ENCODE measurements at places on chromosomes 7 and 10.

DNA sequence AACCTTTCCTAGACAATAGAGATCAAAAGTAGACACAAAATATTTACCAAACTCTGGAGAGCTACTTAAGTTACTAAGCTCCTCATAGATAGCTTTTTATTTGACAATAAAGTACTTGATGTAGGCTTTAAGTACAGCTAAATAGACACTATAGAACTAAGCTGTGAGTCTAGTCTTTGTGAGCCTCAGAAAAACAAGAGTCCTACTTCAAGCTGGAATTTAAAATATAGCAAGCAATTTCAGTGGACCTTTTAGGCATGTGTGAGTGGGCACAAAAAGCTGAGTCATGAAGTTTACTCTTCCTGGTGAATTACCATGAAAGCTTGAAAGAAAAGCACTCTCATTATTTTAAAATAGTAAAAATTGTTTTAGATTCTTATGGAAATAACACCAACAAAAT, 76.1 kb downstream of the ADD3 start:
- no peak for DNase-seq

- no peak for DNase-seq
Observed at GRCh38 chr7:111147708-111148533, 57.0 kb downstream of the LRRN3 start.

- no peak for DNase-seq
Observed at GRCh38 chr7:150875791-150876190, 23.5 kb downstream of the AOC1 start.

DNA sequence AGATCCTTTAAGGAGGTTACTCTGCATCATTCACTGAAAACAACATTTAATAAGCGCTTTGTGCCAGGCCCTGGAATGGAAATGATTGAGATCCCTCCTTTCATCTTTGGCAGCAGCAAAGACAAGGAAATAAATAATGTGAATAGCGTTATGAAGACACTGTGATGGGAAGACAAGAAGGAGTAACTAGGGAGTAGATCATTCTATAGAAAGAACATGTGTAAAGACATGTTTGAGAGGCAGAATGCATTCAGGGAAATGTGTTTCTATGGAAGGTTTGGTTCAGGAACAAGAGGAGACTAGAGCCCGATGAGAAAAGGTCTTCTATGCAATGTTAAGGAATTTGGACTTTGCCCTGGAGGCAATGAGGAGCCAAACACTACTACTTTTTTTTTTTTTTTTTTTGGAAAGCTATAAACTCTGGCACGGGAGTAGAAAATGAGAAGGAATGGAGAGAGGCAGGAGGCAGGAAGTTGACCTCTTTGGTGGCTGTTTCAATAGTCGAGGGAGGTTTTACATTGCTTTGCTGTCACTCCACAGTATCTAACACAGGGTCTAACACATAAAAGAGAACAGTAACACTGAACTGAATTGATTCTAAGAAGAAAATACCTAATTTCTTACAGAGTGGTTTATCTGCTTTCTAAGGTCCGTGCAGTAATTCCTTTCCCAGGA, 44.9 kb downstream of the SMURF1 start:
- DNase-seq = no peak

DNA sequence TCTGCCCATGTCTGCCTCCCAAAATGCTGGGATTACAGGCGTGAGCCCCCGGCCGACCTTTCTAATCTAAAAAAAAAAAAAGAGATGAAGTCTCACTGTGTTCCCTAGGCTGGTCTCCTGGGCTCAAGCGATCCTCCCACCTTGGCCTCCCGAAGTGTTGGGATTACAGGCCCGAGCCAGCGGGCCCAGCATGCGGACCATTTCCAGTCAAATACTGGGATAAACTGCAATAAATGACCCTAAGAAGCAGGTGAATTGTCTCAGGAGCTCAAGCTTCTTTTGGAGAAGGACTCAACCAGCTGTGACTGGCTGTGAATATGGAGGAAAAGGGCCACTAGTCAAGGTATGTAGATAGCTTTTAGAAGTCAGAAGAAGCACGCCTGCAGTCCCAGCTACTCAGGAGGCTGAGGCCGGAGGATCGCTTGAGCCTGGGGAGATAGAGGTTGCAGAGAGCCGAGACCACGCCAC, 550 bp upstream of the CREM start:
- no peak for DNase-seq

GRCh38 chr10:89887830-89888229, 186.4 kb downstream of the KIF20B start:
- no peak for DNase-seq

DNA sequence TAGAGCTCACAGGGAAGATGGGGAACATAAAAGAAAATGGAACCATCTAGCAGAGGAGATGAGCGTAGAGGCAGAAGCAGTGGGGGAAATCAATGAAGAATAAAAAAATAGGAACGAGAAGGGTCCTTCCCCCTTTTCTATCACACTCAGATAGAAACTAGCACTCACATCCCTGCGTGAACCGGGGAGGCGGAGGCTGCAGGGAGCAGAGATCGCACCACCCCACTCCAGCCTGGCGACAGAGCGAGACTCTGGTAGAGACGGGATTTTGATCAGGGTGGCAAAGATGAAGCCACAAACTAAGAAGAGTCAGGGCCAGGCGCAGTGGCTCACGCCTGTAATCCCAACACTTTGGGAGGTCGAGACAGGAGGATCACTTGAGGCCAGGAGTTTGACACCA, 64.7 kb upstream of the ECHDC3 start:
- no peak for DNase-seq

GRCh38 chr7:1725199-1725690, 55.2 kb downstream of the ELFN1 start:
- DNase-seq = peak; percentile 93

DNA sequence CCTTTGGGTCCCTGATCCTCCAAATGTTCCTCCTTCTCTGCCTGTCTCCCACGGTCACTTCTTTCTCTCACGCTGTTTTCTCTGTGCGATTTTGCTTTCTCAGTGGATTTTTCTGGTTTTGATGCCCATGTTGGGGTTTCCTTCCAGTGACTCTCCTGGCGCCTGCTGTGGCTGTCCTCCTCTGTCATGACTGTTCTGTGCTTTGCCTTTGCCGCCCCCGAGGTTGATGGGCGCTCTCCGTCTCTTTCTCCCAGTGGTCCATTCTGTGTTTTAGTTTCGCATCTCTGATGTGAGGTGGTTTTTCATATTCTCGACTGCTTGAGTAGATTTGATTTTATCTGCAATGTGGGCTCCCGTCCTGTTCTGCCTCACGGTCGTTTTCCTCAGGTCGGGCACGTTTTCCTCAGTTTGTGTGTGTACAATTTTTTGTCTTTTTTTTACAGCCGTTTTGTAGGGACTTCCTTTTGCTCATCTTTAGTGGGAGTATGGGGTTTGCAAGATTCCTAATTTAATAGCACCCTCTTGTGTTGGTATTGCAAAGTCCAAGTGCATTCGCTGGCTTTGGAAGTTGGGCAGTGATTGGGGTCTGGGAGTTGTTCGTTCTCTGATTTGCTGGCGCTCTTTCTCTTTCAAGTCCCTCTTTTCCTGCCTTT, 100.0 kb downstream of the INPP5A start:
- peak; percentile 31 for DNase-seq

DNA sequence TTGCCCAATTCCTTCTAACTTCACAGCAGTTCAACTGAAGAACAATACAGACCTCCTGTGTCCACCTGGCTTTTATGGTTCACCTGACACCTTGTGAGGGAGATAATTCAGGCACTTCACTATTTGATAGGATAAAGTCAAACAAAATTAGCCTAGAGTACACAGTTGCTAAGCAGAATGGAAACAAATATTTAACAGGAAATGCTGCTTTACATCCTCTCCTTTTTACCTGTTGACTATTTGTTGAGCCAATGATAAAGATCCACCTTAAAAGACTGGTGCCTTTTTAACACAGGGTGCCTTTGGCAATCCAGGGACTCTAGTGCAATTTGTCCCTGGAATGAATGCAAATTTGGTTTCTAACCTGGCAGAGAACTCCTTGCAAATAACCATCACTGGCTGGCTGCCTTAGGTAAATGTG, 39.8 kb downstream of the ITPRID1 start:
- DNase-seq = no peak

DNA sequence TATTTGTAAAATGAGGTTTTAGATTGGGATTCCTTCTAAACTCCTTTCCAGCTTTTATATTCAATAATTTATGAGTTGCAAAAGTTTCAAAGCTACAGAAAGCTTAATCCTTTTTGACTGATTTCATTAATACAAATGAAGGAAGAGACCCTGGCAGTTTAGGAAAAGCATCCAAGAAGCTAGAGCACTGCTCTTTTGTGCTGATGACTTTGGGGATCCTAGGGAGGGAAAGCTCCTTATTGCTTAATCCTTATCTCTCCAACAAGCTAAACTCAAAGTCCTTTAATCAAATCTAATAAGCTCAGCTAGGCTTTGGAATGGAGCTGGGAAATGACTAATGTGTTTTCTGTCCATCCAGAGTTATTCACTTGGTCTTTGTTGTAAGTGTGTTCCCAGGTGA, 285.4 kb downstream of the ACTR3B start:
- DNase-seq = no peak

DNA sequence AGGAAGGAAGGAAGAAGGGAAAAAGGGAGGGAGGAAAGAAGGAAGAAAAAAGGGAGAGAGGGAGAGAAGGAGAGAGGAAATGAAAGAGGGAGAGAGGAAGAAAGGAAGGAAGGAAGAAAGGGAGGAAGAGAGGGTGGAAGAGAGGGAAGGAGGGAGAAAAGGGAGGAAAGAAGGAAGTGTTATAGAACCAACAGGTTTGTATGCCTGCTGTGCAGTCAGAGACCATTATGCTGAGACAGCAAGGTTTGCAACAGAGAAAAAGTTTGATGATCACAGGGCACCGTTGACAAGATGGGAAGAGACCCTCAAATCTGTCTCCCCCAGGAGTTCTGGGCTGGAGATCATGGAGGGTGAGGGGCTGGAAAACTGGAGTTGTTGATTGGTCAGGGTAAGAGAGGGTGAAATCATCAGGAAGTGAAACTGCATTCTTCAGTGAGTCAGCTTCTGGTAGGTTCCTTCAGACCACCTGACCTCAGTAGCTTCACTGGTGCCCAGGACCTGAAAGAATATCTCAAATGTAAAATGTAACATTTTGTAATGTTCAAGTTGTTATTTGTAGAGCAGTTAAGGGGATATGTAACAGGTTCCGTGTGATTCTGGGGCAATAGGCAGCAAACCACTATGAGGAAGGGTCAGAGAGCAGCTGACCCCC, 76.3 kb downstream of the JCAD start:
- no peak for DNase-seq

DNA sequence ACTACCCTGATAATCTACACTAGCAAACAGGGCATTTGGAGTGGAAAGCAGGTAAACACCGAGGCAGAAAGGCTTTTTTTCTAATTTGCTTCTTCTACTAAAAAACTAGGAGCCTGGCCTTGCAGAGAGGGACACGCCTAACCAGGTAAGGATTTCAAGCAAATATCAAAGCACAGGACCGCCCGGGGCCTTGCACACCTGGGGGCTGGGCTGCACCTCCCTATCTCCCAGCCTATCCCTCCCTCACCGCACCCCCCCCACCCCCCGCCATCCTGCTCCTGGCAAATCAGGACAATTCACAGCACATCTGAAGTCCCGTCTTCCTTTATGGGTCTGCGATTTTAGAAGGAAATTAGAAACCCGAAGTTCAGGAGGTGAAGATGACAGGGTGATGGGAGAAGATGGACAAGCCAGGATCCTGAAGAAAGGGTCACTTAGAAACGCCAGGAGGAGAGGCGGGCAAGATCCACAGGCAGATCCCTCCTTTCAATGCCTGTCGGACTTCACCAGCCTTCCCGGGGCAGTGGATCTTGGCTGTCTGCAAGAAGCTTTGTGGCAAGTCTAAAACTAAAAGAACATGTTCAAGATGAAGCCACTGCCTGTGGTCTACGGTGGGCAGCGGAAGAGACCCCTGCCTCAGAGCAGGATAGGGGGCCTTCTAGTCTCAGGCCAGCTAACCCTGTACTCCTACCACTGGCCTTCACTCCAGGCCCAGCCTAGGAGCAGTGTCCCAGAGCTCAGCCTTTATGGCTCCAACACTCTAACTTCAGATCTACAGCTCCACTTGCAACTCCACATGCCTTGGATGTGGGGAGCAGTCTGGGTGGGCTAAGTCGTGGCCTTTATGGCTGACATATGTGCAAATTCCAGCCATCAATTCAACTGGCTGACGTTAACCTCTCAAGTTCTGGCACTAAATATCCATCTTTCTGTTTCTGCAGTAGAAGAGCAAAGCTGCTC, 43.9 kb downstream of the TNS3 start:
- DNase-seq = no peak

DNA sequence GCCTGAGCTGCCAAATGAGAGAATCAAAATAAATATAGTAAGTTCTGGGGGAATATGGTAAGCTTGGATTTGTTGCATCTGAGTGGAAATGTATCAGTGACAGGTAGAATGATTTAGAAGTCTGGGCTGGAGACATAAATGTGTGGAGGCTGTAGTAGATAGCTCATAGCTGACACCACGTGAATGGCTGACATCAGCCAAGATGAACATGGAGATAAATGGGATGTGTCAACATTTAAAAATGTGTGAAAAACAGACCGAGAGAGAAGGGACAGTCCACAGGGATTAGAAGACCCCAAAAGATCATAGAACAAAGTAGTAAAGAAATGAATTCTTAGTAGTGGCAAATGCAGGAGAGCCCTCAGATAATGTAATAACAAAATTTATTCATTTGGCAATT, 40.9 kb downstream of the NAMPT start:
- DNase-seq = no peak

GRCh38 chr10:82908751-82909150, 1033.8 kb downstream of the NRG3 start:
- no peak for DNase-seq

- no peak for DNase-seq
Observed at GRCh38 chr10:11018432-11018841, 765 bp downstream of the CELF2 start.

- DNase-seq = no peak
Observed at GRCh38 chr7:51645255-51645654, 328.6 kb upstream of the COBL start.

GRCh38 chr10:50807851-50808776, 68.4 kb downstream of the ASAH2B start:
- no peak for DNase-seq

DNA sequence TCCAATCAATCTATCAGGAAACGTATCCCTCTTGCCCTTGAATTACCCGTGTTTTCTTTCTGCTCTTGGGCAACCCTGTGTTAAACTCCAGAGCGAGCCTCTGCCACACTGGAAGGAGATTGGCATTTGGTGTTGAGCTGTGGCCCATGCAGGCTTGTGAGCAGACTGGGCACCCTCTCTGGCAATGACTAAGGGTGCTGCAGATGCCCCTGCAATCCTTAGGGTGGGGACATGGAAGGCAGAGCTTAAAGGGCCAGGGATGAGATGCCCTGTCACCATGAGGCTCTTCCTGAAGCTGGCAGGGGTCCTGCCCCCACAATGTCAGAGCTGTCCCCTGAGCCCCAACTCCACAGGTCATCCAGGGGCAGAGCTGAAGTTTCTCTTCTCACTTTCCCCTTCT, 19.5 kb upstream of the FAM180A start:
- no peak for DNase-seq

- DNase-seq = no peak
Observed at GRCh38 chr7:130442601-130443000, 1.8 kb upstream of the CEP41 start.

- DNase-seq = no peak
Observed at GRCh38 chr10:29761916-29762315, 127.1 kb upstream of the SVIL start.

- DNase-seq = no peak
Observed at GRCh38 chr7:24781106-24781505, 23.8 kb upstream of the GSDME start.

GRCh38 chr7:108503112-108504026, 22.6 kb downstream of the PNPLA8 start:
- no peak for DNase-seq

All from SHP77 treated with DMSO at 0.1 percent for 48 hours (cell line).